ENCODE measurements at places on chromosomes 6 and 20.

DNA sequence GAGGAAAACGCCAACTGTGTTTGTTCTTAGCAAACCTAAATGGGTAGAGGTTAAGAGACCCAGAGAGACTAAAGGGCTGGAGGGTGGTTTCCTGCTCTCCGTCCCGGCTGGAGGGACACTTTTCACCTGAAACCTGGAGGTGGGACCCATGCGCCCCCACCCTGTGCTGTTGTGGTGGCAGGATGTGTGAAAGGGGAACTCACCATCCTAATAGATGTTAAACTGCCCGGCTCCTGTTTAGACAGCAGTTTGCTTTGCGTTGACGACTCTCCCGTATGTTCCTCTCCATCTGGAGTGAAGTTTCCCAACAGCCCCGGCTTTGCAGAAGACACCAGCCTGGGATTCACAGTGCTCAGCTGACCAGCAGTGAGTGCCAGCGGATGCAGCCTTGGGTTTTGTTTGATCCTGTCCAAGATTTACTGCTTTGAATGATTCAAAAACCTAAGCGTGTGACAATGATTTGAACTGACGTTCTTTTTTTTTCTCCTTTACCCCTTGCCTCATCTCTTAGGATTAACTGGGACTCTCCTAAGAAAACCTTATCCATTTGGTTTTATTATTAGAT is 66.0 kb downstream of the CDH4 start:
- DNase-seq, result no peak

DNA sequence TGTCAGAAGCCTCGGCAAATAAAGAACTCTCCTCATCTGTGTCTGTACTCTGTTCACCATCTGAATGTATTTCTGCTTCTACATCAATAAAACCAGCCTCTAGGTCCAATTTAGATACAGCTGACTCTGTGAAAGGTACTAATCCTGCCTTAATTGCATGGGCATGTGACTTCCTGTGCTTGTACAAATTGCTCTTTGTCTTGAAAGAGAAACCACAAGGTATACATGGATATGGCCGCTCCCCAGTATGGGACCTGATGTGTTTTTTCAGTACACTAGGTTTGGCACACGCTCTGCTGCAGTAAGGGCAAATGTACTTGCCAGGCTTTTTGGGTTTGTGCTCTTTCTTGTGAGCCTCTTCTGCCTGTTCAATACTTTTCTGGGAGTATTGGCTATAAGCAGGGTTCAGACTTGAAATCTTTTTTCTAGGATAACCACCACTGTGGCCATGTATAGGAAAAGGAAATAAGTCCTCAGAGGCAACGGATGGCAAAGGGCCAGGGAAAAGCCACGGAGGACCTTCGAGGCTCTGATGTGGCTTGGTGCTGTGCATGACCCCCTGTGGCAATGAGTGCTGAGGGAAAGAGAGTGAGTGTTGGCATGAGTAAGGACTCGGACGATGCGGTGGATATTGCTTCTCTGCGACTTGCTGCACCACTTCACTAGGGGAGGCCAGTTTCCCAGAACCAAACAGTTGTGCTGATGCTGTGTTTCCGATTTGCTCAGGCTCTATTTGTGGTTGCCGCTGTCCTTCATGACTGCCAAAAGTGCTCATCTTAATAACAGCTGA is 170.9 kb downstream of the HIVEP2 start:
- DNase-seq, result no peak

GRCh38 chr6:29834564-29835436 is 7.2 kb downstream of the HLA-G start:
- peak; percentile 23 for DNase-seq

DNA sequence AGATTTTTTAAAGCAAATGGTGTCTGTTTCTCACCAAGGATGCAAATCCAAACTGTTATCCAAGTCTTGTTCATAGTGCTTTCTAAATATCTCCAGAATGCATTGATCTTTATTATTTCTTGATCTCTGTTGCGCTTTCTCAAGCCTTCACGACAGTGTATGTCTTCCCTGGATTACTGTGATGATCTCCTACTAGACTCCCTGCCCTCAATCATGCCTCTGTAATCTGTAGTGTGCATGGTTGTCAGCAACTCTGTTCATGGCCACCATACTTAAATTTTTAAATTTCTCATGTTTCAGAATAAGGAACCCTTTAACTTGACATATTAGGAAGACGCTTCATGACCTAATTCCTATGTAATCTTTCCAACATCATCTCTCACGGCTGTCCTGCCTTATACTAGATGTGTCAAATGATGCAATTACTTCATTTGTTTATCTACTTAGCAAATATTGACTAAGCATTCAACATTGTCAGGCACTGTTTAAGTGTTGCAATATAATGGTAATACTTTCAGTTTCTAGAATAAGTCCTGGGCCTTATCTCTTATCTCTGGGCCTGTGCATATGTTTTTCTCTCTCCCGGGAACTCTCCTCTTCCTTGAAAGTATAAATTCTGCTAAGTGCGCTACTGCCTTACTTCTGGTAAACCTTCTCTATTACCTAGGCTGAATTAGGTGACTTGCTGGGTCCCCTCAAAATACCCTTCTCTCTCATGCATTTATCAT is 25.6 kb upstream of the AHI1 start:
- DNase-seq, result peak; percentile 73

DNA sequence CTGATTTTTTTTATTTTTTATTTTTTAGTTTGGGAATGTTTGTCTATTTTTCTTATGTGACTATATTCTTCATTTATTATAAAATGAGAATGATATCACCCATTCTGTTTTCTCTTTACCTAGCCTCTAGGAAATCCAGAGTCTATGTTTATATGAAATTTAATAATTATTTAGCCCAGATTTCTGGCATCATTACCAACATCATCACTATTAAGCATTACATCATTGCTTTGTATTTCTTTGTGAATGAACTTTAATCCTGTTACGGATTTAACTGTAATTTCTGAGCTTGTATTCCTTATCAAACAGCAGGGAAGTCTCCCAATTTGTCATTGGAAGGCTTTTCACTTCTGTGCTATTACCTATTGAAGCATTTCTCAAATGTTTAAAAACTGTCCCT is 72.7 kb upstream of the NOX3 start:
- no peak for DNase-seq

DNA sequence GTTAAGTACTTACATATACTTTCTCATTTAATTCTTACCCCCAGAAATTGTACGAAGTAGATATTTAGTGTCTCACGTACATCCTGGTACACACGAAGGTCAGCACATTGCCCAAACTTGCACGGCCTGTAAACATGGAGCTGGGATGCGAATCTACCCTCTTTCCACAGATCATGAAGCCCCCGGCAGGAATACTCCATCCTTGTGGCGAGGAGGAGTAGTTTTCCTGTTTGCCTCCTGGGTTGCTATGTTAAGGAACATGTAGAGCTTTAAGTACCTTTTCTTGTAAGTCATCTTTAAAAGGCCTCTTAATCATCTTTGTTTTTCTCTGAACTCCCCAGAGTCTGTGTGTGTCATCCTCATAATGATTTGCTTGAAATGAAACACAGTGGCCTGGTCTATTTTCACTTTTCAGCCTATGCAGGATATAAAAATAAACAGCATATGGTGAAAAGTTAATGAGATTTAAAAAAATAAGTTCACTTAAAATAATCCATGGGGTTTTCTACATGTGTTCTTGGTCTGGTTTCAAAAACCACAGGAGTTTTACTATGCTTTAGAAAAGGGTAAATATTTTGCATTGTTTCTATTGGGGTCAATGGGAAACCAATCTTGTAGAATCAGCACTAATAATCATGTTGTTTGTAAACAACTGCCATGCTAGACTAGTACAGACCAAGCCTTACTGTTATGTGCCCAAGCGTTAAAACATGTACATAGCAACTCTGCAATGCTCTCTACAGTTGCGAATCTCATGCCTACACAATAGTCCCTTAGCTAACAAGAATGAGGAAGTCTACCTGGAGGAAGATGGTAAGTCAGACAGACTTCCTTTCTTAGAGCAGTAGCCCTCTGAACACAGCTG is 9.3 kb upstream of the ARID1B start:
- peak; percentile 37 for DNase-seq

DNA sequence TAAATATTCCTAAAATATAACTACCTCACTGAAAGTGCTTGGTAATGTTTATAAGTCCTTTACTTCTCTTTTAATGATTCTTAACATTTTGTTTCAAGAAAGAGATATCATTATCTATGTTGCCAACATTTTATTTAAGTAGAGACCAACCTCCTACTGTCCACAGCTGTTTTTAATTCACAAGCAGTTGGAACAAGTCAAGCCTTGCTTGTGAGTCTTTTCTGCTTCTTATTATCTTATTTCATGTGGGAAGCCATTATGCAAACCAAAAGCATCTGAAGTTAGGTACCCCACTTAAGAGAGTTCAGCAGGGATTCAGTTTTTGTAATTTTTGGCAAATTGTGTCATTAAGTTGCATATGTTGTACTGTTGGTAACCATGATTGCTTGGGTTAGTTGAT is 1714.5 kb downstream of the GRIK2 start:
- no peak for DNase-seq

GRCh38 chr20:8095648-8096572 is 36.2 kb upstream of the PLCB1 start:
- DNase-seq, result peak; percentile 28

All from epithelial cell of esophagus (primary cell).